ENCODE measurements at places on chromosomes 3 and 15.

GRCh38 chr15:52243286-52243685, 52.1 kb upstream of the GNB5 start:
- DNase-seq: no peak

DNA sequence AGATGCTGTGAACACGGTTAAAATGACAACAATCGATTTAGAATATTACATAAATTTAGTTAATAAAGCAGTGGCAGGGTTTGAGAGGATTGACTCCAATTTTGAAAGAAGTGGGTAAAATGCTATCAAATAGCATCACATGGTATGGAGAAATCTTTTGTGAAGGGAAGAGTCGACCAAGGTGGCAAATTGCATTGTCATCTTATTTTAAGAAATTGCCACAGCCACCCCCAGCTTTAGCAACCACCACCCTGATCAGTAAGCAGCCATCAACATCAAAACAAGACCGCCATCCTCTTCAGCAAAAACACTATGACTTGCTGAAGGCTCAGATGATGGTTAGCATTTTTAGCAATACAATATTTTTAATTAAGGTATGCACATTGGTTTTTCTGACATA, 5.7 kb upstream of the CCR5 start:
- DNase-seq: no peak

DNA sequence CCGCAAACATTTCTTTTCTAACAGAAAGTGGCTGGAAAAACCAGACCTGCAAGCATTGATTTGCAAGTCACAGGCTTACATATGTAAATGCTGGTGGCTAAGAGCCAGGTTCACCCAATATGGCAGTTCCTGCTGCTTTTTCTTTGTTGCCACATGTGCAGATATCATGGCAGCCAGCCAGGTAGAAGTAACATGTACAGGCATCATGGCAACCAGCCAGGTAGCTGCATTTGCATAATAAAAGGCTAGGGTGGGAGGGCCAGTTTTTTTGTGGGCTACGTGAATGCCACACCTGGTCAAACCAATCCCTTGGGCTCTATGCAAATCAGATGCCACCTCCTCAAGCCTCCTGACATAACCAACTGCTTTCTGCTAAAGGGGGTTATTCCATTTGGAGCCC, 2.8 kb upstream of the SMCO1 start:
- DNase-seq: no peak

DNA sequence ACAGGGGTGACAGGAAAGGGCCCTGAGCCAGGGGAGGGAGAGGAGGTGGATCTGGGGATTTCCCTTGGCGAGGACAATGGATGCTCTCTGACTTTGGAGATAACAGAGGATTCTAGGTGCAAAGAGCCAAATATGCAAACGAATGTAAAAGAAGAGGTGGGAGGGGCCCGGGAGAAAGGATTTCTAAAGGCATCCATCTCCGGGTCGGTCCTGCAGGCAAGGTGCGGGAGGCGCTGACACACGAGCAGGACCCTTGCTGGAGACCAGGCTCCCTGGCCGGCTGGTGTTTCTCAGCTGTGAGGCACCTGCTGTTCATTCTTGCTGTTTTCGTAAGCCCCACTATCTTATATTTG, 115.2 kb upstream of the TLE3 start:
- DNase-seq: no peak

GRCh38 chr3:60000311-60001105, 950.7 kb upstream of the CFAP20DC start:
- no peak for DNase-seq

Data from stromal cell of bone marrow (primary cell).